ENCODE measurements at places on chromosomes 7 and 10. TPM values are rescaled to one million over a fixed set of nuclear protein-coding genes. Genes with fewer than 3 reads are reported as not detected.

DNA sequence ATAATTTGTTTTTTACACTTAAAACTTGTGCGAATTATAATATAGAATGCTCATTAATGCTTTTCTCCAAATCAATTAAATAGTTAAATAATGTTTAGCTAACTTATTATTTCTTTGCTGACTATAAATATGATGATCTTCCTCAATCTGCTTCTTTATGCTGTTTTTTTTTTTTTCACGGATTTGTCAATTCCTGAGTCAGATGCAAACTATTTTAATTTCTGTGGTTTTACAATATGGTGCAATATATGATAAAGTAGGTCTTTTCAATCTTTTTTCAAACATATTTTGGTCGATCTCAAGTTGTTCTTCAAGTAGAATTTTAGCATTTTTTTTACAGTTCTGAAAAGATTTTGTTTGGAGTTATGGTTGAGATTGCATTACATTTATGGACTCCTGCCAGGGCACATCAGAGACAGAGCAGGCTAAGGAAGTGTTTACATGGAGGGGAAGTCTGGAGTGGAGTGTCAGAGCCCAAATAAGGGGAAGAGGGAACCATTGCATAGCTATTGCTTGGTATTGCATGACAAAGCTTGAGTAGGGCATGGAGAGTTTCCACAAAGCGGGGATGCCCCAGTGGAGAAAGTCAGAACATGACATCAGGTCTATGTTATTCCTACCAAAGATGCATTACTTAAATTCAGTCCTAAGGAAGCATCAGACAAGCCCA, 204.4 kb downstream of the OTUD1 start:
- DNase-seq: no peak

- DNase-seq: no peak
Observed at GRCh38 chr10:69562731-69563254, 10.4 kb downstream of the NEUROG3 start.

GRCh38 chr10:3763852-3764625, 21.0 kb downstream of the KLF6 start:
- DNase-seq: no peak

GRCh38 chr7:49001610-49002033, 77.3 kb downstream of the CDC14C start:
- DNase-seq: peak; percentile 1

- no peak for DNase-seq
Observed at GRCh38 chr7:154304231-154304630, 252.0 kb downstream of the DPP6 start.

GRCh38 chr10:44245601-44245938, 139.3 kb downstream of the CXCL12 start:
- no peak for DNase-seq

MRC1 gene
- 0.08 TPM for total RNA-seq

ABCB4 gene
- not detected for total RNA-seq
